A549 treated with DMSO at 1 μM for 4 hours (cell line): ENCODE measurements at places on chromosomes 3 and 15. TPM values are rescaled to one million over a fixed set of nuclear protein-coding genes. Genes with fewer than 3 reads are reported as not detected.

Gene LYZL4
- total RNA-seq, result not detected in 5 replicates

Gene GP9
- total RNA-seq, result not detected in 5 replicates

Gene FOXL2
- total RNA-seq, result 3.4 to 4.9 TPM (median 4.6 TPM) in 5 replicates

Gene ACKR4
- total RNA-seq, result 0.03 TPM in 1 of 5 replicates, not detected in the others

Gene CXCR6
- not detected in 5 replicates for total RNA-seq

Gene ISL2
- 3.3 to 4.6 TPM (median 4.0 TPM) in 5 replicates for total RNA-seq

Gene ESYT3
- total RNA-seq, result 0.56 to 1.0 TPM (median 0.78 TPM) in 5 replicates

Gene CA12
- 148 to 178 TPM (median 172 TPM) in 5 replicates for total RNA-seq

Gene CHRNB4
- total RNA-seq, result 0.73 to 1.7 TPM (median 0.95 TPM) in 5 replicates

Gene GCNT3
- total RNA-seq, result 156 to 216 TPM (median 179 TPM) in 5 replicates

Gene CPLX3
- total RNA-seq, result 0.06 TPM in 1 of 5 replicates, not detected in the others

Gene LRCH3
- 13.2 to 18.1 TPM (median 16.8 TPM) in 5 replicates for total RNA-seq

Gene FAM174B
- 6.9 to 8.5 TPM (median 7.5 TPM) in 5 replicates for total RNA-seq

Gene ZCWPW2
- total RNA-seq, result 0.08 to 0.15 TPM in 2 of 5 replicates, not detected in the others

Gene FRMD5
- 3.9 to 5.6 TPM (median 4.2 TPM) in 5 replicates for total RNA-seq

Gene MESP2
- total RNA-seq, result 0.37 to 0.65 TPM (median 0.62 TPM) in 5 replicates

Gene SLC28A1
- 0.08 TPM in 1 of 5 replicates, not detected in the others for total RNA-seq

Gene OXTR
- total RNA-seq, result 7.8 to 11.7 TPM (median 10.2 TPM) in 5 replicates

Gene IGDCC3
- total RNA-seq, result 0.05 to 0.21 TPM (median 0.12 TPM) in 4 of 5 replicates, not detected in the other

Gene DTX3L
- 8.3 to 10.7 TPM (median 8.6 TPM) in 5 replicates for total RNA-seq

Gene CADPS
- not detected in 5 replicates for total RNA-seq

Gene XCR1
- total RNA-seq, result not detected in 5 replicates

Gene SNUPN
- total RNA-seq, result 30.8 to 33.7 TPM (median 32.2 TPM) in 5 replicates

Gene MUSTN1
- total RNA-seq, result not detected in 5 replicates

Gene THAP10
- 5.0 to 6.8 TPM (median 6.6 TPM) in 5 replicates for total RNA-seq

Gene SOX2
- total RNA-seq, result 0.75 to 1.2 TPM (median 1.0 TPM) in 5 replicates

Gene TICRR
- 12.9 to 16.4 TPM (median 14.2 TPM) in 5 replicates for total RNA-seq

Gene THPO
- not detected in 5 replicates for total RNA-seq

Gene MYH15
- 0.24 to 0.32 TPM (median 0.31 TPM) in 5 replicates for total RNA-seq

Gene CTXN2
- 0.02 to 0.04 TPM in 2 of 5 replicates, not detected in the others for total RNA-seq

Gene RASL12
- 0.06 to 0.28 TPM (median 0.19 TPM) in 5 replicates for total RNA-seq

Gene MAP1A
- 0.75 to 0.99 TPM (median 0.84 TPM) in 5 replicates for total RNA-seq

Gene UNC13C
- not detected in 5 replicates for total RNA-seq

Gene CX3CR1
- 0.09 to 0.25 TPM in 2 of 5 replicates, not detected in the others for total RNA-seq

Gene TF
- total RNA-seq, result 0.68 to 1.4 TPM (median 0.83 TPM) in 5 replicates

Gene SLC51B
- total RNA-seq, result 10.5 to 15.5 TPM (median 12.1 TPM) in 5 replicates

Gene TADA3
- 55.6 to 60.5 TPM (median 58.6 TPM) in 5 replicates for total RNA-seq

Gene FMN1
- 0.24 to 0.44 TPM (median 0.33 TPM) in 5 replicates for total RNA-seq

Gene NLGN1
- not detected in 5 replicates for total RNA-seq

Gene SEMA3B
- 6.7 to 8.1 TPM (median 6.9 TPM) in 5 replicates for total RNA-seq

Gene CCRL2
- 0.15 to 0.38 TPM (median 0.17 TPM) in 5 replicates for total RNA-seq

Gene KCNAB1
- total RNA-seq, result not detected in 5 replicates

Gene SLC9C1
- total RNA-seq, result not detected in 5 replicates

Gene CD200
- total RNA-seq, result not detected in 5 replicates

Gene ACKR2
- 0.07 TPM in 1 of 5 replicates, not detected in the others for total RNA-seq

Gene RHOV
- 4.9 to 6.1 TPM (median 5.3 TPM) in 5 replicates for total RNA-seq

Gene SPTSSB
- not detected in 5 replicates for total RNA-seq

Gene DAZL
- total RNA-seq, result not detected in 5 replicates
